Right ventricle myocardium superior (tissue), 1 donor: ENCODE measurements at places on chromosomes 12 and 14. TPM values are rescaled to one million over a fixed set of nuclear protein-coding genes. Genes with fewer than 3 reads are reported as not detected.

AJUBA gene
- total RNA-seq, result 10.9 TPM

RPGRIP1 gene
- 0.27 TPM for total RNA-seq

CLEC4C gene
- not detected for total RNA-seq

SLC38A4 gene
- 2.3 TPM for total RNA-seq

ABCD2 gene
- total RNA-seq, result 9.2 TPM

DNA sequence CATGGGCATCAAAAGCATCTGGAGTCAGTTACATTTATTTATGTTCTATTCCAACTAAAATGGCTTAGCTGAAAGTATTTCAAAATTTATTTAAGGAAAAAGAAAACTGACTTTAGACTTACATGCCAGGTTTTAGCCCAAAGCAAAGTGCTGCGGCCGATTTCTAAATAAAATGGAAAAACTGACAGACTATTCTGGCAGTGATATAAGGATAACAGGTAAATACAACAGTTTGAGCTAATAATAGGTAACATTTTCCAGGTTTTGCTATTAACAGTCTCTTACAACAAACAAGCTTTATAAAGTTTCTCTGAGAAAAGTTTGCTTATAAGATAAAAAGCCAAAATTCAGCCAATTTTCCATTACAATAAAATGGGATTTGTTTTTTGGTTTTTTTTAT, 937.2 kb upstream of the FLRT2 start:
- DNase-seq, result no peak

DNA sequence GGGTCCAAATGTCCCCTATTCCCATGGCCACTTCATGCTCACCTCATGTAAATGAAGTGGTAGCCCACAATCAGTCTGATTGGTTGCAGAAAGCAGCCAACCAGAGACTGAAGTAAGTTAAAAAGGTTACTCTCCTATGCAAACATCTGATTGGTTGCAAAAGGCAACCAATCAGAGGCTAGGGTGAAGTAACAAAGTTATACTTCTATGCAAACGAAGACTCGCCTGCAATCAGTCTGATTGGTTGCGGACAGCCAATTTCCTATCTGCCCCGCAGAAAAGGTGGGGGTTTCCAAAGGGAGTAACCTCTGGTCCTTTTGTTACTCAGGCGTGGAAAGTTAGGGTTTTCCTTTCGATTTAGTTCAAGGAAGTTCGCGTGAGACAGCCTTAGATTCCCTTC, 208.1 kb upstream of the NEDD1 start:
- no peak for DNase-seq

- DNase-seq, result no peak
Measured at GRCh38 chr12:65517656-65518210, 239.2 kb downstream of the MSRB3 start.

- no peak for DNase-seq
Measured at GRCh38 chr14:92610849-92611271, 97.3 kb downstream of the RIN3 start.

GRCh38 chr12:104735801-104736200, 222.3 kb downstream of the SLC41A2 start:
- no peak for DNase-seq
